ENCODE measurements at places on chromosomes 13 and 19.

DNA sequence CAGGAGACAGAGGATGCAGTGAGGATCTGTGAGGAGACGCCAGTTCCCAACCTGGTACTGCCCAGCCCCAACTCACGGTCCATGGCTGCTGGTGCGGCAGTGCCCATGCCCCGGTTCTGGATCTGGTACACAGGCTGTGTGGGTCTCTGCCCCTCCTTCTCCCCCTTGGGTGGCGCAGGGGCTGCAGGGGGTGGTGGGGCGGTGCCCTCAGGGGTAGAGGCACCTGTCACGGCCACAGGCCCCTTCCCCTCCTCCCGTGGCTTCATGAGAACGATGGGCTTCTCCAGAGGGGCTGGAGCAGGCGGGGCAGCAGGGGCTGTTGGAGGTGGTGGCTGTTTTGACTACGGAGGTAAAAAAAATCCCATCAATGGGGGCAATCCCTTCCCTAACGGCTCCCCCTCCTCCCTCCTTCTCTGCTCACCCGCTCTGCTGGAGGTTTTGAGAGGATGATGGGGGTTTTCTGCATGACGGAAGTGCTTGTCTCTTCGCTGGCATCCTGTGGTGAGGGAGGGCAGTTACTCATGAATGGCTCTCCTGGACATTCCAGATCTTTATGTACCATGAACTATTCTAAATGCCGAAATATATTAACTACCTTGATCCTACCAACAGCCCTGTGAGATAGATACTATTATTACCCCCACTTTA, 7.1 kb downstream of the SMG9 start:
- no peak for DNase-seq

GRCh38 chr19:56119582-56119978, 1.5 kb downstream of the ZNF787 start:
- no peak for DNase-seq

- DNase-seq = peak; percentile 29
These were observed 55.1 kb downstream of the GPR180 start for GRCh38 chr13:94656766-94657165.

DNA sequence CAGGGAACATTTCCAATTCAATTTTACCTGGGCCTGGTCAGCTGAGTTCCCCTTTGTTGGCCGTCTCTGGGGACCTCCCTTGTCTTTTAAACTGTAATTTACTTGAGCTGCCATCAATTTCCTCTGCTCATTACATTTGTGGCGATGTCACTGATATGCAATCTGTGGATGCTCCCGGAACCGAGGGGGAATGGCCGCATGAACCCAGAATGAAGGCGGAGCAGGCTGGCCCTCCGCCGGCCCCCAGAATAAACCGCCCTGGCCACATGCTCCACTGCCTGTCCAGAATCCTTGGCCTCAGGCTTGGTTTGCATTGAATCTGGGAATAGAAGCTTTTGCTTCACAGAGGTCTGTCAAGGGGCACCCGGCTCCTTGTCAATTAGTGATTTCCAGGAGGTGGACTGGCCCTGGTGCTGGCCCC, 276.8 kb downstream of the TEX29 start:
- DNase-seq = no peak

- peak; percentile 67 for DNase-seq
These were observed 333.9 kb downstream of the UQCRFS1 start for GRCh38 chr19:28878862-28879566.

GRCh38 chr13:33452873-33453517, 167.4 kb upstream of the STARD13 start:
- no peak for DNase-seq

- DNase-seq = no peak
These were observed 271.9 kb upstream of the SPRY2 start for GRCh38 chr13:80612804-80613203.

DNA sequence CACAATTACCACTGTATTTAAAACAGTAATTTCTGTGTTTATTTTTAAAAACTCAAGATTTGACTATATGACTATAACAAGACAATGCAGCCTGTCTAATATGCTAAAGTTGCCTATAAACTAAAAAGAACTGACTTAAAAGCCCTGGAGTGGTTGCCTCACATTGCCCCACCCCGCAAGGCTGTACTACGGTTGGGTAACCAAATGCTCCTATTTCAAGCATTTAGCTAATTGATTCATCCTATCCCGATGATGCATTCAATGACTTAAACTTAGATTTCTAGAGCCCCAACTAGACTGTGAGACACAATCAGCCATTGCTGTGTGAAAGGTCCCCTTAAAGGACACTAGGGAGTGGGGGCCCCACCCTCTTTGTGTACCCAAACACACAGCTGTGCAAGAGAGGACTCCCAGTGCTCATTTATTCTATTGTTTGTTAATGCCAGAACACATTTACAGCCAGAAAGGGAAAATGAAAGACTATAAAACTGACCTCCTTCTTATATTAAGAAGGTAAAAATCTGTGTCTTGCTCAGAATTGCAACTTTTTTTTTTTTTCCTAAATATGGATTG, 66.9 kb downstream of the MIPEP start:
- no peak for DNase-seq

DNA sequence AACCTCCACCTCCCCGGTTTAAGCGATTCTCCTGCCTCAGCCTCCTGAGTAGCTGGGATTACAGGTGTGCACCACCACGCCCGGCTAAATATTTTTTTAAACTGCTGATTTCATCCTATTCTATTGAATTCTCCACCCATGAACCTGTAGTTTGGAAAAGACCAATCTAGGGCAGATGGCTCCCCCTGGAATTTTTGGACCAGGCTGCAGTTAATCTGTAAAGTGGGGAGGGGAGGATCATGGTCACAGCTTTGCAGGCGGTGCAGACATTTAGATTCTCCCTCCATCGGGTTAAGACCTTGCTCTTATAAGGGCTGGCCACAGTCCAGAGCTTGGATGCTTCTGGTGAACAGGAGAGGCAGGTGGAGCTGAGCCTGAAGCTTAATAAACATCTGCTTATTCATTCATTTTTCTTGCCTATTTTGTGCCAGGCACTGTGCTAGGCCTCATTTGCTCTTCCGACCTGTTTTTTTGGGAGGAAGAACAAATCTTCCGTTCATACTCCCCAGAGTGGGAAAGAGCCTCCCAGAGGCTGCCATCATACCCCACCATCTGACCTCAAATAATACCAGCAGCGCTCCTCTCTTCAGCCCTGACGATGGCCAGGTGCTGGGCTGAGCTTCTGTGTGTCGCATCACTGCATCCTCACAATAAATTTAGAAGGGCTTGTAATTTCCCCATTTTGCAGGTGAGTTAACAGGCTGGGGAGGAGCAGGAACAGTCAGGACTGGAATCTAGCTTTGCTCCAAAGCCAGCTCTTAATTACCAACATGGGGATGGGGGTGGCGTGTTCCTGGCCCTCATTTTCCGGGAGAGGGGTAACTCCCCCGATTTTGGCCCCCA, 902 bp upstream of the CCDC106 start:
- no peak for DNase-seq

GRCh38 chr13:76745261-76746200, 140.7 kb downstream of the KCTD12 start:
- DNase-seq = no peak

DNA sequence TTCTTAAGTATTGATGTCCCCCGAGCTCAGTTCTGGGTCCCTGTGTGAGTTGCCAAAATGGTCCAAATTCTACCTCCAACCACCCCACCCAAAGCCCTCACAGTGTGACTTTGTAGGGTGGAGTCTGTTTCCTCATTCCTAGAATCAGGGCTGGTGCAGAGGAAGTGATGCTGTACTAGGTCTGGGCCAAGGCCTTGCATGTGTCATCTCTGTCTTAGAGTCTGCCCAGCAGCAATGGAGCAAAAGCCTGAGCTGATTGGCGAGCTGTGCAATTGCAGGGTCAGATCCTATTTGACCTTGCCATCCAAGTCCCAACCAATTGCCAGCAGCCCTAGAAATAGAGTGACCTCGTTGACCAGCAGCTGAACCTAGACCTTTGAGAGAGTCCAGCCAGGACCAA, 97.0 kb upstream of the ANKRD10 start:
- DNase-seq = no peak

DNA sequence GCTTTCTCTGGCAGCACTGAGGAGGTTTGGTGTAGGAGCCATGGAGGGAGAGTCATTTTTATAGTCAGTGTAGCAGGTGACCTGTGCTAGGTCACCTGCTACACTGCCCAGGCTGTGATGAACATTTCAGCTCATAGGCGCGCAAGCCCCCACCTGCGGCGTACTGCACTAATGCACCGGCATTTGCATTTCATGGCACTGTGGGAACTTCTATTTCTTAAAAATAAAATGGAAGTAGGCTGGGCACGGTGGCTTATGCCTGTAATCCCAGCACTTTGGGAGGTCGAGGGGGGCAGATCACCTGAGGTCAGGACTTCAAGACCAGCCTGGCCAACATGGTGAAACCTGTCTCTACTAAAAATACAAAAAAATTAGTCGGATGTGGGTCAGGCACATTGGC, 101.0 kb downstream of the SLC7A1 start:
- no peak for DNase-seq

- no peak for DNase-seq
These were observed 3.6 kb upstream of the HPN start for GRCh38 chr19:35037716-35038622.

DNA sequence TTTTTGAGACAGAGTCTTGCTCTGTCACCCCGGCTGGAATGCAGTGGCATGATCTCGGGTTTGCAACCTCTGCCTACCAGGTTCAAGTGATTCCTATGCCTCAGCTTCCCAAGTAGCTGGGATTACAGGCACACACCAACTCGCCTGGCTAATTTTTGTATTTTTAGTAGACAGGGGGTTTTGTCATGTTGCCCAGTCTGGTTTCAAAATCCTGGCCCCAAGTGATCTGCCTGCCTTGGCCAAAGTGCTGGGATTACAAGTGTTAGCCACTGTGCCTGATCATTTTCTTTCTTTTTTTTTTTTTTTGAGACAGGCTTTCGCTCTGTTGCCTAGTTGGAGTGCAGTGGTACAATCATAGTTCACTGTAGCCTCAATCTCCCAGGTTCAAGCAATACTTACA, 28.7 kb downstream of the ZMYM5 start:
- DNase-seq = no peak

- DNase-seq = no peak
These were observed 8.3 kb upstream of the TLE6 start for GRCh38 chr19:2969104-2969504.

GRCh38 chr19:39303373-39304184, 7.4 kb downstream of the IFNL1 start:
- DNase-seq = no peak

All from activated T-cell treated with anti-CD3 and anti-CD28 coated beads, Interleukin-2, amount 50 U/mL, for 72 hours (primary cell).